ENCODE measurements at places on chromosomes 4 and X. TPM values are rescaled to one million over a fixed set of nuclear protein-coding genes. Genes with fewer than 3 reads are reported as not detected.

The EFHC2 gene
- 0.03 TPM for polyA plus RNA-seq

The GAGE12F gene
- not detected for polyA plus RNA-seq

GRCh38 chr4:53858744-53859143 is 205.7 kb downstream of the CHIC2 start:
- no peak for DNase-seq

GRCh38 chr4:170723171-170723570 is 633.4 kb upstream of the AADAT start:
- DNase-seq: no peak

The LNX1 gene
- polyA plus RNA-seq: 0.19 TPM
